ENCODE measurements at places on chromosomes 16 and 17. TPM values are rescaled to one million over a fixed set of nuclear protein-coding genes. Genes with fewer than 3 reads are reported as not detected.

The CD300LB gene
- total RNA-seq: not detected

The SULT1A1 gene
- total RNA-seq: 5.0 TPM

The SPNS2 gene
- 0.33 TPM for total RNA-seq

The SCIMP gene
- total RNA-seq: not detected

The C16orf54 gene
- total RNA-seq: not detected

The KCNAB3 gene
- total RNA-seq: 5.7 TPM

The MYH8 gene
- total RNA-seq: not detected

The ALDH3A1 gene
- 0.31 TPM for total RNA-seq

The SYNGR2 gene
- total RNA-seq: 43.9 TPM

The NGFR gene
- total RNA-seq: 9.6 TPM

The FSCN2 gene
- total RNA-seq: 1.0 TPM

The KRT20 gene
- total RNA-seq: not detected

GRCh38 chr16:83561876-83562275 lies 245.9 kb upstream of the HSBP1 start:
- DNase-seq: no peak
- no peaks in the 10 kb centered on the region for H3K4me1 ChIP-seq
- no peaks in the 10 kb centered on the region for H3K27me3 ChIP-seq
- no peak overlapping the region for H3K27ac ChIP-seq
- H3K4me3 ChIP-seq: no peak overlapping the region
- H3K36me3 ChIP-seq: no peaks in the 10 kb centered on the region

GRCh38 chr17:62704381-62704971 lies 77.0 kb downstream of the MRC2 start:
- H3K4me1 ChIP-seq: peaks cover 5% of the 10 kb centered on the region
- peak overlapping the region; percentile 83 for H3K4me3 ChIP-seq
- peaks cover 7% of the 10 kb centered on the region for H3K36me3 ChIP-seq
- no peak overlapping the region for H3K27ac ChIP-seq
- no peaks in the 10 kb centered on the region for H3K27me3 ChIP-seq

DNA sequence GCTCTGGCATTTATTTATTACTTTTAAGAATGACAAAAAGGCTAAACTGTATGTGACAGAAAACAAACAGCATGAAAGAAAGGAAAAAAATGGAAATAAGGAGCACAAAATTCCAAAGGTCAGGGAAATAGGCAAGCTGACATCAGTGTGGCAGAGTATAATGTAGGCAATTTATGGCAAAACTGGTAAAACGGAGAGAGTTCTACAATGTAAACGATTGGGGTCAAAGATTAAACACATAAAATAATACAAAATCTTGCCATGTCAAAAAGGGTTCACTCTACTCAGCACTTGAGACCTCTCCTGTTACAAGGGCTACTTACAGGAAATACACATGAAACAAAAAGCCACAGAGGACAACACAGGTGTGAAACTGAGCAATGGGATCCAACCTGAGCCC lies 47.0 kb upstream of the CDRT4 start:
- no peaks in the 10 kb centered on the region for H3K27me3 ChIP-seq
- no peaks in the 10 kb centered on the region for H3K4me1 ChIP-seq
- H3K36me3 ChIP-seq: peaks cover 21% of the 10 kb centered on the region
- DNase-seq: no peak

DNA sequence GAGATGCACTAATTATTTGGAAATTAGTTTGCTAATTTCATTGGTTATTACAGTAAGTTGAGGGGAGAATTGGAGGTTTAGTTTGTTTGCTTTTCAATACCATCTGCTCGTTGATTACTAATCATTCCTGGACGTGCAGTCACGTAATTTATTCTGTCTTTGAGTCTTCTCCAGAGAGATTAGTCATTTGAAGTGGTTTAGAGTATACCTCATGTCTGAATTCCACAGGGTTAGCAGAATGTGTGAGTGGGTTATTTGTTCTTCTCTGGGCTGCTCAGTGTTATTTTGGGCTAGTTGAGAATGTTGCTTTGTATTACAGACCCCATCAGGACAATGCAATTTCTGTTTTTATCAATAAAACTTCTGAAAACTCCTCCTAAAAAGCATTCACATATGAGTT lies 265.0 kb downstream of the RBFOX1 start:
- no peak overlapping the region for H3K27ac ChIP-seq
- 0 out of 2 replicates have a peak, but pooled peaks cover 2% of the 10 kb centered on the region for H3K4me1 ChIP-seq
- no peaks in the 10 kb centered on the region for H3K27me3 ChIP-seq
- no peak overlapping the region for H3K4me3 ChIP-seq

GRCh38 chr17:79023886-79024771 lies at the start of gene C1QTNF1:
Gene C1QTNF1 (plus strand): TSS chr17:79024169. CDS start chr17:79043969, 19,800 bp downstream.
- no peaks in the 10 kb centered on the region for H3K4me1 ChIP-seq
- H3K4me3 ChIP-seq: peak within 1 kb of the TSS; percentile 76
- no peak within 1 kb of the TSS for H3K27ac ChIP-seq
- no peaks in the 10 kb centered on the region for H3K36me3 ChIP-seq

- DNase-seq: no peak
- H3K4me1 ChIP-seq: no peaks in the 10 kb centered on the region
Observed at GRCh38 chr16:84069540-84069939, 26.9 kb upstream of the SLC38A8 start.

DNA sequence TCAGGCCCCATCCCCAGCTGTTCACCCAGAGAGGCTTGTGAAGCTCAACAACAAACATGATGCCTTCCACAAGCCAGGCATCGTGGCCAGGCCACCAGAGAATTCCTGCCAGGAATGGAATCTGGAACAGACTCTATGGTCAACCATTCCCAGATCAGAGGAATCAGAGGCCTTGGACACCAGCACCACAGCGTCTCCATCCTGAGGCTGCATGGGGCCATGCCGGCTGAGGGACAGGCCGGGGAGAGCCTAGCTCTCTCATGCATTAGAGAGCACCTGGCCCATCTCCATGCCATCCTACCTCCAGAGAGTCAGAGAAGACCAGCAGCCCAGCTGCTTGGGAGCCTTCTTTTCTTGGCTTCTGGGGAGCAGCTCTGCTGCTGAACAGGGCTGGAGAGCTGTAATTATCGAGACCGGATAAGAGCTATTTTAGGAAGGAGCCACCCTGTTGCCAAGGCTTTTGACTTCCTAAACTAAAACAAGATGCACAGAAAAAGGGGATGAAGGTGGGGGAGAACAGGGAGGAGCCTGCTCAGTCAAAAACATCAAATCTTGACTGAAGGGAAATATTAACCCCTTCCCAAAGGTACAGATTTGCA lies 24.5 kb upstream of the MTMR4 start:
- H3K27ac ChIP-seq: no peak overlapping the region
- H3K4me3 ChIP-seq: no peak overlapping the region
- H3K27me3 ChIP-seq: no peaks in the 10 kb centered on the region

- no peaks in the 10 kb centered on the region for H3K27me3 ChIP-seq
- H3K27ac ChIP-seq: no peak overlapping the region
- peak overlapping the region; percentile 88 for H3K4me3 ChIP-seq
- DNase-seq: peak; percentile 35
- peaks cover 24% of the 10 kb centered on the region for H3K36me3 ChIP-seq
- 0 out of 2 replicates have a peak, but pooled peaks cover 5% of the 10 kb centered on the region for H3K4me1 ChIP-seq
Observed at GRCh38 chr16:3879887-3880564, 487 bp downstream of the CREBBP start.

GRCh38 chr17:15290605-15291004 lies 25.5 kb upstream of the PMP22 start:
- no peak overlapping the region for H3K4me3 ChIP-seq
- no peak for DNase-seq
- no peaks in the 10 kb centered on the region for H3K4me1 ChIP-seq
- no peaks in the 10 kb centered on the region for H3K27me3 ChIP-seq

- H3K27me3 ChIP-seq: no peaks in the 10 kb centered on the region
- H3K4me1 ChIP-seq: peaks cover 7% of the 10 kb centered on the region
- H3K36me3 ChIP-seq: peaks cover 2% of the 10 kb centered on the region
- DNase-seq: peak; percentile 3
Observed at GRCh38 chr17:5804251-5804650, 219.9 kb upstream of the NLRP1 start.

DNA sequence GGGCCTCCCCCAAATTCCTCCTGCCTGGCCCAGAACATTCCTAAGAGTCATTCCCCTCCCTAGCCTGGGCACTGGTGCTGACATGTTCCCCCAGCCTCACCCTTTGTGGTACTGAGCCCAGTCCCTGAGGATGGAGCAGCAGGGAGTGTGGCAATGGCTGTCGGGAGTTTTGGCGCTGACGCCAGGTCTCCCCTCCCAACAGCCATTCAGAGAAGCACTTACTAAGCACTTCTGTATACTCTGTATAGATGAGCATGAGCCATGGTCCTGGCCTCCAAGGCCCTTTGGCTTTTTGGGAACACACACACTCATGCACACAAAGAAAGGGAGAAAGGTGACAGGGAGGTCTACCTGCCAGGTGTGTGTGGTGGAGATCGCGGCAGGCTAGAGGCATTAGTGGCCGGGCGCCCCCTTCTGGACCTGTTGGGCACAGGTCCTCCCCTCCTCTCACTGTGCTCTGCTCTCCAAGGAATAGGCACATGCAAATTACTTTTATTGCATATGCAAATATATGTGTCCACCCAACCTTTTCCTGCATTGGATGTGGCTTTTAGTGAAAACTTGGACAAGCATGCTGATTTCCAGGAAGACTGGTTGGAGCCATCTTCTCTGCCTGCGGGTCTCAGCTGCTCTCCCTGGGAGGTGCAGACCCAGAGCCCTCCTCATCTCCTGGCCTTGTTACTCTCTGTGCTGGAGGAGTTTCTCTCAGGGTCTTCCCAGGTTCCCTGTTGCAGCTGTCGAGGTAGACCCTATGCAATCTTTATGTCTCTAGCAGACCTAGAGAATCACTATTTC lies 17.4 kb upstream of the C17orf107 start:
- DNase-seq: peak; percentile 88
- no peak overlapping the region for H3K27ac ChIP-seq
- H3K36me3 ChIP-seq: peaks cover 16% of the 10 kb centered on the region

GRCh38 chr16:78816499-78817195 lies 717.2 kb downstream of the WWOX start:
- no peaks in the 10 kb centered on the region for H3K4me1 ChIP-seq
- no peaks in the 10 kb centered on the region for H3K27me3 ChIP-seq
- H3K27ac ChIP-seq: no peak overlapping the region
- no peaks in the 10 kb centered on the region for H3K36me3 ChIP-seq

DNA sequence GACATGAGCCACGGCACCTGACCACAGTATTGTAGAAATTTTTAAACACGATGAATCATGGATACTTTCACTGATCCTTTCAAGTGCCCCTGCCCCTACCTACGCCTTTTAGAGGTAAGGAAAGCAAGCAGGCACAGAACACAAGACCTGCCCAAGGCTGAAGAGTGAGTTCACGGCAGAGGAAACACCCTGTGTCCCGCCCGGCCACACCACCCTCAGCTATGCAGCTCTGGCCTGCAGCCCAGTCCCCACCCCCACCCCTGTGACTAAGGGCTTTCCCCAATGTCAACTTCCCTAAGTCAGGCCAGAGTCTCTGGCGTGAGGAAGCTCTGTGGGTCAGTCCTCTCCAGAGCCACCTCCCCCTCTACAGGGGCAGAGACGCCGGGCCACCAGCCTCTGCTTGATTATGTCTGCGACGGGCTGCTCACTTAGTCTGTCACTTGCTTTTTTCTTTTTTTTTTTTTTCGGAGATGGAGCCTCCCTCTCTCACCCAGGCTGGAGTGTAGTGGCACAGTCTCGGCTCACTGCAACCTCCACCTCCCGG lies 8.4 kb downstream of the SLC16A5 start:
- H3K27ac ChIP-seq: no peak overlapping the region
- peaks cover 9% of the 10 kb centered on the region for H3K36me3 ChIP-seq
- no peaks in the 10 kb centered on the region for H3K4me1 ChIP-seq
- peak overlapping the region; percentile 50 for H3K4me3 ChIP-seq

GRCh38 chr17:63649813-63650212 lies 27.6 kb downstream of the MAP3K3 start:
- no peak for DNase-seq
- H3K4me3 ChIP-seq: no peak overlapping the region
- H3K36me3 ChIP-seq: peaks cover 36% of the 10 kb centered on the region
- H3K27me3 ChIP-seq: no peaks in the 10 kb centered on the region
- peaks cover 4% of the 10 kb centered on the region for H3K4me1 ChIP-seq
- H3K27ac ChIP-seq: no peak overlapping the region

GRCh38 chr16:73051961-73052360 lies 4.0 kb upstream of the ZFHX3 start:
- peaks cover 11% of the 10 kb centered on the region for H3K4me1 ChIP-seq
- H3K36me3 ChIP-seq: no peaks in the 10 kb centered on the region
- peaks cover 67% of the 10 kb centered on the region for H3K27me3 ChIP-seq
- H3K27ac ChIP-seq: no peak overlapping the region
- no peak overlapping the region for H3K4me3 ChIP-seq

DNA sequence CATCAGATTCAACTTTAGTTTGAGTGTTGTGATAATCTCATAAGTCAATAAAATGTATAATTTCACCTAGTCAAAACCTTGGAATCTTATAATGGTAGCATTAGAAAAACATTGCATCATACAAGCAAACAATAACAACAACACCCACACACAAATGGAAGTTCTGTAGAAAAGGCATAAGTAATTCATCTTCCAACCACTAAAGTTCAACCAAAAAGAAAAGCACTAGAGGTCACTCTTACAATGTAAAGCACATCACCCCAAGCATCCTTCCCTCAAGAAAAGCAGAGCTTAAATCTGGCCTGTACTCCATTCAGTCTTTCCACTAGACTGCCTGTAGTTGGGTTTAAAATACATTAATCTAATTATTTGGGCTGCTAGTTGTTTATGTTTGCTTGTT lies 1.8 kb downstream of the CNTNAP4 start:
- no peaks in the 10 kb centered on the region for H3K36me3 ChIP-seq
- no peaks in the 10 kb centered on the region for H3K4me1 ChIP-seq
- no peaks in the 10 kb centered on the region for H3K27me3 ChIP-seq
- no peak for DNase-seq

GRCh38 chr17:63956296-63956920 lies 16.3 kb downstream of the SCN4A start:
- H3K36me3 ChIP-seq: peaks cover 8% of the 10 kb centered on the region
- no peak overlapping the region for H3K4me3 ChIP-seq
- H3K27me3 ChIP-seq: no peaks in the 10 kb centered on the region
- no peak for DNase-seq
- H3K4me1 ChIP-seq: no peaks in the 10 kb centered on the region
- no peak overlapping the region for H3K27ac ChIP-seq

- no peak overlapping the region for H3K4me3 ChIP-seq
- H3K27me3 ChIP-seq: no peaks in the 10 kb centered on the region
- no peak overlapping the region for H3K27ac ChIP-seq
Observed at GRCh38 chr16:73504591-73505575, 457.0 kb upstream of the ZFHX3 start.

DNA sequence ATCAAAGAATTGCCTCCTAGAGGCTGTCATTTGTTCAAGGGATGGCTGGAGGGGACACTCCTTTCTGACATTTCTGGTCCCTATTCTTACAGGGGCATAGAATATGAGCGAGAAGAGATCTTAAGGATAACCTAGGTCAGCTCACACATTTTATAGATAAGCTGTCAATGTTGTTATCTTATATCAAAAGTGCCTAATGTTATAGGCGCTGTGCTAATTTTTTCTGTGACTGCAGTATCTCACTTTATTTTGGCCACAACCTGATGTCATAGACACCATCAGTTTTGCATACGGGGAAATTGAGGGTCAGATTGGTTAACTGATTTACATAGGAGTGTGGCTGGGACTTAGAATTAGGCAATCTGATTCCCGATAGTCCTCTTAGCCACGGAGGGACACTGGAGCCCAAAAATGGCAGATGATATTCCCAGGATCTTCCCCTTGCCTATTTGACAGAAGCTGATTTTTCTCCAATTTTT lies 1.2 kb downstream of the CPD start:
- H3K27me3 ChIP-seq: peaks cover 17% of the 10 kb centered on the region
- H3K4me1 ChIP-seq: no peaks in the 10 kb centered on the region
- H3K27ac ChIP-seq: no peak overlapping the region

- no peaks in the 10 kb centered on the region for H3K4me1 ChIP-seq
- no peak overlapping the region for H3K4me3 ChIP-seq
- no peaks in the 10 kb centered on the region for H3K27me3 ChIP-seq
- H3K27ac ChIP-seq: no peak overlapping the region
Observed at GRCh38 chr17:51710634-51710979, 447.9 kb downstream of the CA10 start.
